CD4-positive, alpha-beta T cell treated with Interleukin-15 for 4 hours (primary cell): ENCODE measurements at places on chromosomes 2 and 18.

GRCh38 chr18:22433956-22434355 is 16.2 kb upstream of the CTAGE1 start:
- no peak for DNase-seq

GRCh38 chr2:239165206-239165831 is 235.5 kb downstream of the HDAC4 start:
- no peak for DNase-seq

- no peak for DNase-seq
These were observed 237.6 kb downstream of the DYSF start for GRCh38 chr2:71690876-71691475.

DNA sequence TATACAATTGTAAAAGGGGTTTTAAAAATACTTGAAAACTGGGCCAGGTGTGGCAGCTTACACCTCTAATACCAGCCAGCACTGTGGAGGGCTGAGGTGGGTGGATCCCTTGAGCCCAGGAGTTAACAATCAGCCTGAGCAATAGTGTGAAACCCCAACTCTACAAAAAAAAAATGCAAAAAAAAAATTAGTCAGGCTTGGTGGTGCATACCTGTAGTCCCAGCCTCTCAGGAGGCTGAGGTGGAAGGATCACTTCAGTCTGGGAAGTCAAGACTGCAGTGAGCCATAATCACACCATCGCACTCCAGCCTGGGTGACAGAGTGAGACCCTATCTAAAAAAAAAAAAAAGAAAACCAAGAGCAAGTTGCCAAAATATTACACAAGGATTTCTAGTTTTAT is 182.7 kb downstream of the UBE2E3 start:
- peak; percentile 75 for DNase-seq

DNA sequence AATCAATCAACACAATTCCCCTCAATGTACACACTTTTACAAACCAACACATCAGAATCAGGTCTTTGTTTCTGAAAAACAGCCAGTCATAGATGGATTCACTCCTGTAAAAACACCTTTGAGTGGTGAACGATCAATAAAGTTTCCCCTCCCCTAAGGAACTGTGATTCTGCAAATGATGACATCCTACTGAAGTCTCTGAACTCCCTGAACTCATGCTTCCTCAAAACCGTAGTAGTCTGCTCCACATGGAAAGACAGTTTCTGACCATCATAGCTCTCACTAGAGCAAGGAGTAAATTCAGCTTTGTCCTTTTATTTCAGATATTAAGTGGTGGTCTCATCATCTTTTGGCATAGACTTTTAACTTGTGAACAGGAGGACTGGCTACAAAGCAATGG is 43.5 kb upstream of the ACTR3 start:
- DNase-seq = no peak

DNA sequence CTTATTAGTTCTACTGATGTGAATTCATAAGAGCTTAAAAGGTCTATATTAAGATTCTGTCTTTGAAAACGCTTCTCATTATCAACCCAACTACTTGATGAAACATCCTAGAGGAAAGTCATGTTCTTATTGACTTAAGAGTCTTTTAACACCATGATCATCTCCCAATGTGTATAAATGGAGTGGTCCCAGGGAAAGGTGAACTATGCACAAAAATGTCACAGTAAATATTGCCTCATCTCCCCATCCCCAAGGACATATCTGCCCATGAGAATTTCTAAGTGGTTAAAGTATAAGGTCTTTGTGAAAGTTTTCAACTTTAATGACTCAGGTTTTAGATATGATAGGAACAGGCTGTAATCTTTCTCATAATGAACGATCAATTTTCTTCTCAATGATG is 240.1 kb downstream of the IRS1 start:
- no peak for DNase-seq

DNA sequence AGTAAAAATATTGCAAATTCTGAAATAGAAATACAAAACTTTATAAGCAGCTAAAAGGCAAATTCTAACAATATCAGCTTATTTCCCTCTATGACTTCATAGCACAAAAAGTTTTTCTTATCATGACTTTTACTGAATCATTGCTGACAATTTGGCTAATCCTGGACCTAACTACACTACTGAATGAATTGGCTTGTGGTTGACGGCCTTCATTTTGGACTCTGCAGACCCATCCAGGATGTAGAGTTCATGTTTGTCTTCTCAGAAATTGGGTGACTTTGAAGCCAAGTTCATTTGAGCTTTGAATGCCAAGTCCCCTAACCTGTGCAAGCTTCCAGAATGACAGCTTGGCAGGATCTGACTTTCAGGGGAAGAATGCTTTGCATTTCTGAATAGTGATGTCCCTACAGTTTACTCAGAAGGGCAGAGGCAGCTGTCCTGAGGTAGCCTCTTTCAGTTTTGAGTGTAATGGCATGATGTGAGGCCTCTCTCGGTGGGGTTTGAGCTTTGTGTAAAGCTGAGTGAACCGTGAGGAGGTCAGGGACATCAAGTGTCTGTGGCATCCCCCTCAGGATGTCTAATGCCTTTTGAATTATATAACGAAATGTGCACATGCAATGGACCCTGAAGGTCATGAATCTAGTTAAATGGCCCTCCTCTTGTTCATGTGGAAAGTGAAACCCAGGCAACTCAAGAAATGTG is 48.0 kb downstream of the EFEMP1 start:
- no peak for DNase-seq

DNA sequence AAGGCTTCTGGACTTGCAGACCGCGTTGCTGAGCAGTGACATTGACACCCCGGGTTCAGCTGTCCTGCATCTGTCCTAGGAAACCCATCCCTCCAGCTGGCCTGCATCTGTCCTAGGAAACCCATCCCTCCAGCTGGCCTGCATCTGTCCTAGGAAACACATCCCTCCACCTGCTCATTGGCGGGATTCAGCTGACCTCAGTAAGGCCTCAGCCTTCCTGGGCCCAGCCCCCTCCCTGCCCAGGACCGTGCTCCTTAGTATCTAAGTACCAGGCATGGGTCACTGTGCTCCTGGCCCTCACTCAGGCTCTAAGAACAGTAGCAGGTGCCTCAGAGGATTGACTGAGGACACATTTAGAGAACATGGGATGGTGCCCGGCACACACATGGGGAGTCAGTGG is 1.2 kb downstream of the MLPH start:
- DNase-seq = no peak

GRCh38 chr2:204019572-204020501 is 83.3 kb downstream of the ICOS start:
- DNase-seq = peak; percentile 34

DNA sequence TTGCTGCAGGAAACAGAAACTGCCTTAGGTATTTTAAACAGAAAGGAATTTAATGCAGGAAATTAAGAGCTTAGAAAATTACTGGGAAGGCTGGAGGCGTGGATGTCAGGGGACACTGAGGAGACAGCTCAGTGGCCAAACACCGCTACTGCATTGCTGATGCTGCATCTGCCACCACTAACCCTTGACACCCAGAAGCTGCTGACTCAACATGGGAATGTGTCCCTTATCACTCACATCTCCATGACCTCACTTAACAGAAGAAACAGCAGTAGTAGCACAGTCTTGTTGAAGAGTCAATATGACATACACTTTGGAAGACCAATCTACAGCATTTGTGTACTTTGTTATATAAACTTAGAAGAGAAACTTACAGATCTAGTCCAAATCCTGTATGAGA is 906.1 kb downstream of the SLC4A3 start:
- DNase-seq = no peak
